ENCODE measurements at places on chromosomes 5 and 9.

- no peak for DNase-seq
These were observed 49.2 kb upstream of the SHOC1 start for GRCh38 chr9:111843971-111844370.

DNA sequence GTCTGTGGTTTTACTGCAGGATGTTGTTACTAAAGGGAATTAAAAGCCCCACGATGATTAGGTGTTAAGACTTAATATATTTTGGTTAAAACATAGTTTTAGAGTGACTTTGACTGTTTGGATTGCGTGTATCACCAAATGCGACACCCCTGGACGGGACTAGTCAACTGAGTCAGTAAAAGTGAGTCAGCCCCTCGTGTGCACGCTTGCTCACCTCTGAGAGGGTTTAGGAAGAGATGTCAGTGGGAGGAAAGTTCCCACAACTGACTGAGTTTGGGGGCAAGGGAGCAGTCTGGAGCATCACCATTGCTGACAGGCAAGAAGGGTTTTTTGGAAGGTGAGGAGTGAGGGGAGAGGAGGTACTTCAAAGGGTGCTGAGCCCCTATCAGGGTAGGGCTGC lies 14.4 kb upstream of the DMRT3 start:
- DNase-seq = no peak

- DNase-seq = no peak
These were observed 14.4 kb downstream of the ERGIC1 start for GRCh38 chr5:172848419-172848818.

GRCh38 chr5:36896476-36896875 lies 19.9 kb downstream of the NIPBL start:
- no peak for DNase-seq

- no peak for DNase-seq
These were observed 19.7 kb downstream of the NIPSNAP3B start for GRCh38 chr9:104783588-104783987.

DNA sequence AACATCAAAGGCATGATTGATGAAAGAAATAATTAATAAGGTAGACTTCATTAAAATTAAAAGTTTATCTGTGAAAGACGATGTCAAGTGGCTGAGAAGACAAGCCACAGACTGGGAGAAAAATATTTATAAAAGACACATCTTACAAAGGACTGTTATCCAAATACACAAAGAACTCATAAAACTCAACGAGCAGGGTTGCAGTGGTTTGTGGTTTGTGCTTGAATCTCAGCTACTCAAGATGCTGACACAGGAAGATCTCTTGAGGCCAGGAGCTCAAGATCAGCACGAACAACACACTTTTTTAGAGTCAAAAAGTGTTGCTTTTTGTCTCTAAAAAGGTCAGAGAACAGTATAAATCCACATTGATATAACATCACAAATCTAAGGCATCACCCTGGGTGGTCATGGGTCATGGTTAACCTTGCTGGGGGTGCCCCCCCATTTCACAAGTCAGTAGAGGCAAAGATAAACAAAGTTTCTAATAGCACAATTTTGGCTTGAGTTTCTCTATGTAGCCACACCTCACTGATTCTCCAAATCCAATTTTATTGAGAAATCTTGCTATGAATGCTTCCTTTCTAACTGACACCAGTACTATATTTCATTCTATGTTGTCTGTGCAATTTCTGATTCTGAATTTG lies 342.9 kb upstream of the RPS23 start:
- no peak for DNase-seq

GRCh38 chr9:23933348-23933747 lies 107.3 kb upstream of the ELAVL2 start:
- DNase-seq = no peak

GRCh38 chr9:92807757-92808725 lies 43.4 kb upstream of the BICD2 start:
- DNase-seq = peak; percentile 31

DNA sequence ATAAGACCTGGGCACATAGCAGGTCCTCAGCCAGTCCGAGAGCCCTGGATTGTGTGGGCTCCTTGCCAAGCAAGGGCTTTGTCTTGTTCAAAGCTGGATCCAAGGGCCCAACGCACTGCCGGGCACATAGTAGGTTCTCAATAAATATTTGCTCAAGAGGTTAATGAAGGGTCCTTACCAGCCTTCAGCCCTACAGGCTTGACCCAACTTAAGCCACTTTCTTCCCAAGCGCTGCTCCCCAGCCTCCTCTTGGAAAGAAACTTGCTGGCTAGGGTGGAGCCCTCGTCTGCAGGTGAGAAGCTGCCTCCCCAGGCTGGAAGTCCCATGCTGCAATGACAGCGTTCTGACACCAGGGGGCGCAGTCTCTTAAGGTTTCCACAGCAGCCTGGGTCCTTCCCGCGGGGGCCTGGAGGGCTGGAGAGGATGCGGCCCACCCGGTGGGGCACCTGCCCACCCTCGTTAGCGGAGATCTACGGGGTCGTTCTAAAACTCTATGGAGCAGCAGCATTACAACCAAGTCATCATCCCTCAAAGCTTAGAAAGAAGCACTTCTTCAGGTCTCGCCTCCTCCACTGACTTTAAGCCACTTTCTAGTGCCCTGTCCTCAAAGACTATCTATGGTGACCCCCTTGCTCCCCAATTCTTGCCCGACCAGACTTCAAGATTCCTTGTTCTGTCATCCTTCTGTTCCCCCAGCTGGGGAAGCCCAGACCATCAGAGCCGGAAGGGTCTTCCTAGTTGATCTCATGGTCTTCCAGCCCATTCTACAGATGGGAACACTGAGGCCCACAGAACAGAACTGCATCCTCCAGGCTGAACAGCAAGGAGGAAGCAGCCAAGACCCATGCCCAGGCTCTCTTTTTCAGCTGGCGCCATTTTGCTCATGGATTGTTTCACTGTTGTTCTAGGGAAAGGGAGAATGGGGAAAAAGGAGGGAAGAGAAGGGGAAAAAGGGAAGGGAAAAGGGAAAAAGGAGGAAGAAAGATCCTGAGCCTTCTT lies 115.4 kb downstream of the LHX2 start:
- peak; percentile 70 for DNase-seq

GRCh38 chr5:158135682-158136179 lies 276.8 kb upstream of the CLINT1 start:
- no peak for DNase-seq

DNA sequence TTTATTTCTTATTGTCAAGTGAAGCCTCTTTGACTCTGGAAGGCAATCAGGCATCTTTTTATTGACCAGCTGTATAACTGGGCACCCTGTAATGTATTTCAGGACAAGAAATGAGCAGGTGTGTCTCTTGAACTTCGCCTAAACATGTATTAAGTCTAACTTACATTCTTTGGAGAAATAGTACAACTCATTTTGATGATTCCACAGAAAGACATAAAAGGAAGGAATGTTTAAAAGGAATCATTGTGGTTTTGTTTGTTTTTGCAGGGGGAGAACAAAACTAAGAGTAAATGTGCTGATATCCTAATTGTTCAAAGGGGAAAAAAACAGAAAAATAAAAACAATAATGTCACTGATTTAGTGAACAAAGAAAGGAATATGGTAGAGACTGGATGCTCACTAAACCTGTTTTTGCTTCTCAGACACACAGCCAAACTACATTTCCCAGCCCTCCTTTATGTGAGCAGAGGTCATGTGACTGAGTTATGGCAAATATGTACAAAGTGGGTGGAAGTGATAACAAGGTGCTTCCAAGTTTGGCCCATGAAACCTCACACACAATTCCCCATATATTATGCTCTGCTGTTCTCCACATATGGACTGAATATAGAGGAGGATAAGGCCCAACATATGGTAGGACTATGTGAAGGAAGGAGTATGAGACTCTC lies 150.6 kb upstream of the ACOT12 start:
- DNase-seq = no peak

DNA sequence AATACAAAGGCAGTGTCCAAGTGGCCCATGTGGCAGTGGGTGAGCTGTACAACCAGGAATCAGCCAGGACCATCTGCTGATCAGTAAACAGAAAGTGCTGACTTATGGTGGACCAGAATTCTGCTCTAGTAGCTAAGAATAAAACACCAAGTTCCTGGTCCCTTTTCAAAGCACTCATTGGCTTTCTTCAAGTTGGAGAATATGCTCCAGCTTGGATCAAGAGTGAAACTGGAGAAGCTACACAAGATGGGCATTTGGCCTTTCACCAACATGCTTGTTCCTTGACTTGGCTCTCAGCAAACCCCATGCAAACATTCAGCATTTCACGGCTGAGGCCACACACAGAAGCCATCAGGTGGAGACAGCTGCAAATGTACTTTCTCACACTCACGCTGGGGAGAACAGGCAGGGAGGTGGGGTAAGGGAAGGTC lies 32.1 kb downstream of the MARCHF3 start:
- DNase-seq = no peak

- DNase-seq = no peak
These were observed 216.6 kb downstream of the SLC12A2 start for GRCh38 chr5:128300181-128300580.

- DNase-seq = no peak
These were observed 65.4 kb downstream of the FRMD3 start for GRCh38 chr9:83472764-83473163.

DNA sequence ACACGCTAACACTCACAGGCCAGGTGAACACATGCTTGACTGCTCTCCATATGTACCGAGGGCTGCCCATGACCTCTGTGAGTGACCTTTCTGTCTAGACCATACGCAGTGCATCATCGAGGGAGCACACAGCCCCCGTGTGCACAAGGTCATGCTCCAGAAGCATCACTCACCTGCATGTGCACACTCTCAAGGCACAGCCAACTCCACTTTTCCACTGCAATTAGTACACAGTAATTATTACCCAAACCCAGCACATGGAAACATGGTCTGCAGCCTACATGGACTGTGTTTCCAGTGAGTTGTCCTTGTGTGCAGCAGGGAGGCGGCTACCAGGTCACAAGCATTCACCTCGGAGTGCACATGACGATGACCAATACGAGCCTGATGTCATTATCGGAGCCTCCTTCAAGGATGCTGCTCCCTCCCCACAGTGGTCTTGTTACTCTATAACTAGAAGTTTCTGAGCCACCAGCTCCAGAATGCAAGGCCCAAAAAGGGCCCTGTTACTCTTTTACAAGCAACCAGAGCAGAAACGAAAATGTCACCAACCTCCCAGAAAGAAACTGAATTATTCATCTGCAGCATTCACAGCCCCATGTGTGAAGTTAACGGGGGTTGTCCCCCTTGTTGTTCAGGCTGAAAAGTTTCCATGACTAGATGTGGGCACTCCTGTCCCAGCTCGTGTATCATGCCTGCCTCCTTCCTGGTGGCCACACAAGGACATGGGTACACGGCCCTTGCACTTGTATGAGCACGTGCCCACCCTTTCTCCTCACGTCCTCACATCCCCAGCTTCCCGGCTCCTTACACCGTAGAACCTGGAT lies 31.2 kb downstream of the SEMA4D start:
- no peak for DNase-seq

DNA sequence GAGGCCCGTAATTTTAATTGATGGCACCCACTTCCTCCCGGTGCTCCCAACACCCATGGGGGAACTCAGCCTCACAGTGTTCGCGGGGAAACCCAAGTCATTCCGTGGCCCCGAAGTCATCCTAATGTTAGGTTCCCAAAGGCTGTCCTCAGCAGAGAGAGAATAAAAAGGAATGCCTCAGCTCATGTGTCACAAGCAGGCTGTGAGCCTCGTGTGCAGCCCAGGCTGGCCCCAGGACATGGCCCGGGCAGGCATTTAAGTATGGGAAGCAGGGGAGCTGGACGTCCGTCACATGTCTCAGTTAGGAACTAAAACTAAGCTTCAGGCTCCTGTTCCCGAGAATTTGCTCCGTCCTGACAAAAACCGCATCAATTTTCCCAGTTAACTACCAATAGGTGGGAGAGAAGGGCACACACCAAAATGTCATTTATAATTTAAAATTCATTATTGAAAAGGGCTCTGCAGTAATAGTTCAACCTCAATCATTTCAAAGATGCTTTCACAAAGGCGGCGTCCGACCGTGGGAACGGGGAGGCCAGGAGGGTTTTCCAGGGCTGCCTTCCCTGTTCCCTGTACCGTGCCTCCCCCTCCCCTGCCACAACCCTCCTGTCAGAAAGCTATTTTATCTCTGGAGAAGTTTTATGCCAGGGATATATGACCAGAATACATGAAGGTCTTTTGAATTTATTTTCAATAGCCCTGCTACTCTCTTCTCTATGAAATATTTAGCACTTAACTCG lies 137.3 kb downstream of the FSTL4 start:
- DNase-seq = no peak

GRCh38 chr5:77065256-77065655 lies 21.8 kb downstream of the ZBED3 start:
- DNase-seq = no peak

DNA sequence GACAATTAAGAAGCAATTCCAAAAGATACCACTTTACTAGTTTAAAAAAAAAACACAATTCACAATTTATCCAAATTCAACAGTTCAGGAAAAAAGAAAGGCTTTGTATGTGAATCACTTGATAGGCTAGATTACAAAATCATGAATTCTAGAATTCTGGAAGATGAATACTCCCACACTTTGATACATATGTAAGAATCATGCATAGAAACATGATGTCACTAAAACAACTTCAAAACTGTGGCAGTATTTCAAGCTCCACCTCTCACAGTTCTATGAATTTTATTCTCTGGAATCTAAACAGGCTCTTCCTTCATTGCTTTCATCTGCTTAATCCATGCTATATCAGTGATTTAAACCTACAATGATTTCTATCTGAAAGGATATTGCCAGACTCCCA lies 51.0 kb downstream of the GNAQ start:
- DNase-seq = no peak

DNA sequence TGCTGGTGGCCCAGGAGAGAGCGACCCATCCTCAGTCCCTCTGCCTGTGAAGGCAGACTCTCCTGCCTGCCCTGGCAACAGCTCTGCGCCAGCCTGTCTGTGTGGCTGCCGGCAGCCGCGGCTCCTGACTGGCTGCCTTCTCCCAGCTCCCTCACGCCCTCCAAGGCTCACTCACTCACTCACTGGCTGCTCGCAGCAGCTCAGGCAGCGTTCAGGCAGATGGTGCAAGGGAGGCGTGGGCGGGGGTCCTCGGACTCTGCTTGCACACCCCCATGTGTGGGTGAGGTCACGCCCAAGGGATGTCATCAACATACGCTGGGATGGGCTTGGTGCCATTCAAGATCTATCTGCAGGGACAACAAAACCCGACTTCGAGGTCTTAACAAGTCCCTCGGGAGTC lies 66.7 kb downstream of the DAB2IP start:
- DNase-seq = no peak

DNA sequence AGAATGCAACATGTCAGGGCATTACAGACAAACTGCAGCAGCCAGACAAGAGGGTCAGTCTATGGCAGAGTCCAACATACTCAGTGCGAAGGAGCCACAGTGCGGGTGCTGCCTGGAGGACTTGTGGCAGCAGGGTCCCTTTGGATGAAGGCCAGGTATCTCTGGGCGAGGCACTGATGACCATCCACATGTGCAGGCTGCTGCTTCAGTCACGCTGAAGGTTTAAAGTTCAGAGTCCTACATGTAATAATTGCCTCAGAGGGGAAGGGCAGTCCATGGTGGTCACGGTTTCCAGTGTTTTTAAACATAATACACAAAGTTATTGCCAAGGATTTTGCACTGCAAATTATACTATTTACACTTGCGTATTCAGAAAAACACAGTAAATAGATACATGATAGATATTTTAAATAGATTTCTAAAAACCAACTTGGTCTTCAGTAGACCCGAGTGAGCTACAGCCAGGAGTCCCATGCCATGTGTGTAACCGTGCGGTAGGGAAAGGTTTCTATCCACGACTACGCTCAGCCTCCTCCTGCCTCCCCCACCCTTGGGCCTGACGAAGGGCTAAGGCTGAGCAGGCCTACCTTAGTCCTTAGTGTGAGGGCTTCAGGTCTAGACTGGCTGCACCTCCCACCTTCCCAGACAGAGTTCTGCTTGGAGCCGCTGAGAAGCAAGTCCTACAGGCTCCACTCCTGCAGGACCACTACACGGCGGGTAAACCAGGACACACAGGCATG lies 76.2 kb downstream of the GPR21 start:
- DNase-seq = no peak

Data from stimulated activated CD4-positive, alpha-beta T cell treated with anti-CD3 and anti-CD28 coated beads, Interleukin-1b, Interleukin-23, amount 100 ng/mL, for 4 hours (primary cell).